Activated CD8-positive, alpha-beta memory T cell treated with anti-CD3 and anti-CD28 coated beads, Interleukin-2, amount 50 U/mL, for 4 hours (primary cell): ENCODE measurements at places on chromosomes 6 and 20.

- DNase-seq, result no peak
Measured at GRCh38 chr6:33950891-33951889, 147.4 kb upstream of the MLN start.

GRCh38 chr6:107532706-107533105, 42.8 kb downstream of the SOBP start:
- no peak for DNase-seq

DNA sequence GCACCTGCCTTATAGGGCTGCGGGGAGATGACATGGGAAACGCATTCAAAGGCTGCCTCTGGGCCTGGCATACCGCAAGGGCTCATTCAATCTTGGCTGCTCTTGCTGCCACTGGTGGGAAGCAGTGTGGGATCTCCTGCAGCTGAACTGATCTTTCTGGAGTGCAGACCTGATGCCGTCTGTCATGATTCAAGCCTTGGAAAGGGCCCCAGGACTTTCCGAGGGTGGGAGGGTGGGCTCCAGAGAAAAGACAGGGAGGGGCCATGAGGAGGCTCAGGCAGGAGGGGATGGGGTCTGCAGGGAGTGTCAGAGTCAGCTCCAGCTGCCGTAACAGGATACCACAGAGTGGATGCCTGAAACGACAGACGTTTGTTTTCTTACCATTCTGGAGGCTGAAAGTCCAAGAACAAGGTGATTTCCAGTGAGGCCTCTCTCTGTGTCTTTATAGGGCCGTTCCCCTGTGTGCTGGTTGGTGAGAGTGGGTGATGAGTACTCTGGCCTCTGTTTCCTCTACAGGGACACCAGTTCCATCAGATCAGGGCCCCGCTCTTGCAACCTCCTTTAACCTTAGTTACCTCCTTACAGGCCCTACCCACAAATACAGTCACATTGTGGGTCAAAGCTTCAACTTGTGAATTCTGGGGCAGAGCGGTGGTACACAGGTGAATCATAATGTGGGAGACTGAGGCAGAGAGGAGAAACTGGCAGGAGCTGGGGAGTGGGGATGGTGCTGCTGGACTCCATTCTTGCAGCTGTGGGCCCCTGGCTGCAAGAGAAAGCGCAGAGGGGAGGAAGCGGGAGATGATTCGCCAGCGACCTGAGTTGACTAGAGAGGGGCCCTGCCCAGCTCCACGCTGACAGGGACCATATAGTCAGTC, 148.4 kb downstream of the SYCP2 start:
- no peak for DNase-seq

DNA sequence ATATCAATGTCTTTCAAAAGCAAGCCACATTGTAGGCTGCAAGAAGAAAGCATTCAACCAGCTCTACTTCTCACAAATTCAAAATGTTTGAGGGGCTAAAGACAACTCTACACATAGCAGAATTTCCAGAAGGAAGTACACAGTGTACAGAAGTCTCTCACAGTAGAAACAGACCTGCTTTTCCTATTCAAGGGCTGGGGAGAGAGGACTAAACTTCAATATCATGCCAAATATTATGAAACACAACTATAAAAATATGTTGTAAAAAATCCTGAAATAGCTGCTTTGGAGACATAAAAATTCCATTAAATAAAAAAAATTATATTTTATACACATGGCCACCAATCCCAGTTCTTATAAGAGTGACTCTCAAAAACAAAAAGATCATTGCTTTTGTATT, 70.8 kb upstream of the IPCEF1 start:
- DNase-seq, result no peak

DNA sequence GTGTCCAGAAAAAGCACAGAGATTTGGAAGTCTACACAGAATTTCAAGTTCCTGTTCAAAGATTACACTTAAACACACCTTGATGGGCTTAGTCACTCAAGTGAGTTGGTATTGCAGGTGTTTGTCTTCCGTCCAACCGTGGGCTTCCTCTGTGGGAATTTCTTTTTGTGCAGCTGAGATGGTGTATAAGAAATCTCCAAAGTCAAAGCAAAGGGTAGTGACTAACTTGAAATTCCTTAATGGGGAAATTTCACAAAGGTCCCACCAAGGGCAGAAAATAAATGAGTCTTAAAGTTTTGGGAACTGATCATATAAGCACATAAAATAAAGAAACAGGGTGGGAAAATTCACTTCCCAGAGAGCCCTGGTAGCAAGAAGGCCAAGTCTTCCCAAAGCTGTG, 102.0 kb upstream of the TNFAIP3 start:
- DNase-seq, result no peak

DNA sequence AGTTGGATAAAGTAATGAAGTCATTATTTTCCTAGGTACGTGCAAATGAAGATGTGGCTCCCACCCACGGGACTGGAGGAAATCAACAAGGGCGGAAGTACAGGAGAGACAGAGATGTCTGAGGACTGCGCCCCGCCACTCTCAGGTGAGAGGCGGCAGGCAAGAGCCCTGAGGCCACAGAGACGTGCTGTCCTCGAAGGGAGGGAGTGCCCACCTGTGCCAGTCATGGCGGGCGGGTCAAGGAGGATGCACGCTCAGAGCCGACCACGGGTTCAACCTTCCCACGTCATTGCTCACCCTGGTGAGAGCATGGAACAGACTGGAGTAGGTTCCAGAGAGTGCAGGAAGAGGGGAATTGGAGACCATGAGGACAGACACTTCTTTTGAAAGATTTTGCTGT, 12.7 kb downstream of the CST8 start:
- DNase-seq, result no peak

DNA sequence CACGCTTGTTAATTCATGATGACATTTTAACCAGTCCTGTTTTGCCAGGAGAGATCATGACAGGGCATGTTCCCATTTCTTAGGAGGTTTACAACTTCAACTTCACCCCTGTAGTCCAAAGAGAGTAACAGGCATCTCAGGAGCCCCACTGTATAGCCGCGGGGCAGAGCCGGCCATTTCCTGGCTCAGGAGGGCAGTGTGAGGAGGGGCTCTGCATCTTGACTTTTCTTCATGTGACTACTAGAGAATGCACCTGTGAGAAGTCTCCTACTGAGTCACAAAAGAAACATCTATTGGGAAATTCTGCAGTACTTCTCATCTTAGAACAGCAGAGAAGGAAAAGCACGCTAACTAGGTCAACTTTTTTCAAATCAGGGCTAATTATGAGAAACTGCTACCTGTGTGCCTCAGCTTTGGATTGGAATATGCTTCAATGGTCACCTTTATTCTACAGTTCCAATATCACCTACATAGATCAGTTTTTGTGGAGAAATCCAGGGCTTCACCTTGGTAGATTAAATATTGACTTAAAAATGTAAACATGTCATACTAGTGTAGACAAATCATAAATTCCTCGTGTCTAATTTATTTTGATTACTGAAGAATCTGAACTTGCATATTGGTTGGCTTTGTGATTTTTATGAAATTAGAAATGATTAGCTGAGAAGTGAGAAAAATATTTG, 28.6 kb upstream of the SIM1 start:
- no peak for DNase-seq

DNA sequence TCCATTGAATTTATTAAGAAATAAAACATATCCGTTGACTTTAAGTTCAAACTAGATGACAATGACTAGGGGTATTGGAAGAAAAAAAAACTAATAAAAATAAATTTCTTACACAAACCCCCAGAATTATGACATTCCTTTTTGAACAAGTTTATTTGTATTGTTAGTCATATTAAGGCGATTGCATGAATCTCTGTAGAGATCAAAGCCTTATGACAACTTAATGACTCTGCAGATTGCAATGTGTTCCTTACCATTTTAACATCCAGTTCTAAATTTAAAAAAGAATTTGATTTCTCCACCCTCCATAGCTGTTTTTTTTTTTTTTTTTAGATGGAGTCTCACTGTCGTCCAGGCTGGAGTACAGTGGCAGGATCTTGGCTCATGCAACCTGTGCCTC, 189.8 kb upstream of the CEP162 start:
- DNase-seq, result no peak

GRCh38 chr6:145845557-145845956, 31.0 kb upstream of the FBXO30 start:
- no peak for DNase-seq

GRCh38 chr6:113362301-113363047, 494.7 kb upstream of the MARCKS start:
- no peak for DNase-seq

GRCh38 chr6:159085396-159085895, 40.7 kb upstream of the TAGAP start:
- no peak for DNase-seq

GRCh38 chr6:7088076-7088742, 19.6 kb upstream of the RREB1 start:
- no peak for DNase-seq

- DNase-seq, result no peak
Measured at GRCh38 chr6:124819346-124819745, 142.9 kb upstream of the RNF217 start.

- DNase-seq, result no peak
Measured at GRCh38 chr6:1945235-1945832, 300.1 kb downstream of the GMDS start.

- no peak for DNase-seq
Measured at GRCh38 chr6:136527831-136528230, 22.4 kb downstream of the MAP7 start.

DNA sequence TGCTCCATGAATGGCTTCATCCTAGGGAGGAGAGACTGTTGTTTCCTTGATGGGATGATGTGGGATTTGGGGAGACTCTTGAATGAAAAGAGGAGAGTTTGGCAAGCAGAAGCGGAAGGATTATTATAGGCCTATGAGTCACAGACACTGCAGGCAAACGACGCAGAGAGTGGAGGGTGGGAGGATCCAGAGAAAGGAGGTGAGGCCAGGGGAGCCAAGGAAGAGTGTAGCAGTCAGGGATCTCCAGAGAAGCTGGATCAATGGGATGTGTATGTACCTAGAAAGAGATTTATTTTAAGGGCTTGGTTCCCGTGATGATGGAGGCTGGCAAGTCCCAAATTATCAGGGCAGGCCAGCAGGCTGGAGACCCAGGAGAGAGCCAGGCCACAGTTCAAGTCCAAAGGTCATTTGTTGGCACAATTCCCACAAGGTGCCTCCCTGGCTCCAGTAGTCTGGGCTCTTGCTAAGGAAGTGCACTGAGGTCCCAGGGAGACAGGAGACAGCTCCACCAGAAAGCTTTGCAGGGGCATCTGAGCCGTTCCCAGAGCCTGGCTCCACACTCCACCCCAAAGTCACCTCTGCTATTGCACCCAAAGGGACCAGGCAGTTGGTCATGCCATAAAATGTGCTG, 76.0 kb downstream of the ADTRP start:
- DNase-seq, result no peak

GRCh38 chr6:11788043-11788442, 9.4 kb upstream of the ADTRP start:
- DNase-seq, result no peak

- no peak for DNase-seq
Measured at GRCh38 chr6:105099371-105099770, 80.4 kb downstream of the POPDC3 start.

- DNase-seq, result no peak
Measured at GRCh38 chr20:36017048-36017951, 48.9 kb downstream of the CNBD2 start.

- DNase-seq, result no peak
Measured at GRCh38 chr6:136684466-136684865, 107.8 kb downstream of the MAP3K5 start.

- DNase-seq, result no peak
Measured at GRCh38 chr20:31638317-31638716, 605 bp downstream of the COX4I2 start.

GRCh38 chr6:79042799-79043126, 35.3 kb downstream of the PHIP start:
- DNase-seq, result no peak

DNA sequence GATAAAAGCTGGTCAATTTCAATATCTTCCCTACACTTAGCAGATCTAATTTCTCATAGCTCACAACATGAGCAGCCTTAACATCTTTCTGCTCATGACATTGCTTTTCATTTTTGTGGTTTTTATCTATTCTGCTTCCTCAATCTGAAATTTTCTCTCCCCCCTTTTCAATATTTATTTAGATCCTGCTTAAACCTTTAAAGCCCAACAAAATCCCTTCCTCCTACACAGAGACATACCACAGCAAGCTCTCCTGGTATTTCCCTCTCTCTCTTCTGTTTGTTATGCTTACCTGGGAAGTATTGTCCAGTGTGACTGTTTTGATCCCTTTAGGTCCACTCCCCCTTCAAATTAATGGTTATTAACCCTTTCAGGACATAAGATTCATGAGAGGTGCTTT, 582.5 kb downstream of the RFPL4B start:
- no peak for DNase-seq

DNA sequence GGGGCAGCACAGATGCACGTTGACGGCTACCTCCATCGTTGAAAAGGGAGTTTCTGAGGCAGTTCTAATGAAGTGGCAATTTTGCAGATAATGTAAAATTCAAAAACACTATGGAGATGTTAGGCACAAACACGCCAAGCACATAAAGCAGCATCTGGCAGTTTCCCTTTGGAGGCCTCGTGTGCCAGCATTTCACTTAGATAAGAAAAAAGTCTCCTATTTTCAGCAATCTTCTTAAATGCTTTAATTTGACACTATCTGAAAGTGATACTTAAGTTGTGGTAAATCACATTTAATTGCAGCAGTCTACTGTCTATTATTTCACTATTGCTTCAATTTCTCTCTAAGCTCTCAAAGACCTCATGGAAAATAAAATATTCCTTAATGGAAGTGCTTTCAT, 125.3 kb upstream of the PROKR2 start:
- DNase-seq, result no peak

- no peak for DNase-seq
Measured at GRCh38 chr6:18352842-18353241, 34.3 kb upstream of the RNF144B start.

GRCh38 chr6:26613689-26614683, 17.2 kb downstream of the ABT1 start:
- peak; percentile 24 for DNase-seq

- no peak for DNase-seq
Measured at GRCh38 chr6:139657119-139657518, 282.7 kb upstream of the CITED2 start.

- DNase-seq, result no peak
Measured at GRCh38 chr20:44520881-44521280, 989 bp downstream of the SERINC3 start.

- DNase-seq, result no peak
Measured at GRCh38 chr20:31587545-31588389, 17.3 kb upstream of the ID1 start.

GRCh38 chr6:160261991-160262680, 3.5 kb upstream of the SLC22A2 start:
- DNase-seq, result no peak

- no peak for DNase-seq
Measured at GRCh38 chr6:111842891-111843290, 30.4 kb downstream of the FYN start.

DNA sequence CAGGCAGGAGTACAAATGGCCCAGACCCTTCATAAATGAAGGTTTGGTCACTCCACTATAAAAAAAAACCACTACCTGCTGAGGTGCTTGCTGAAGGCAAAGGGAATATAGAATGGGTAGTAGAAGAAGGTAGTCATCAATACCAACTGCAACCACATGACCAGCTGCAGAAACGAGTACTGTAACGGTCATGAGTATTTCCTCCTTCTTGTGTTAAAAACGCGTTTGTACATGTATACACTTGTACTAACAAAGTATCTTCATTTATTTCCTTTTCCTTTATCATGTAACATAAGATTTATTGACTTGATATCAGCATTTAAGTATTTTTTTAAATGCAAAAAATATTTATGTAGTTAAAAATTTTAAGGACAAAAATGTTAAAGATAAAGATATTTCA, 238.6 kb downstream of the TFAP2B start:
- no peak for DNase-seq

GRCh38 chr6:166969390-166970002, 13.1 kb upstream of the RNASET2 start:
- no peak for DNase-seq

GRCh38 chr20:44218446-44218845, 7.9 kb upstream of the OSER1 start:
- peak; percentile 40 for DNase-seq
